GM10248 (cell line): ENCODE measurements at places on chromosomes 4 and X.

DNA sequence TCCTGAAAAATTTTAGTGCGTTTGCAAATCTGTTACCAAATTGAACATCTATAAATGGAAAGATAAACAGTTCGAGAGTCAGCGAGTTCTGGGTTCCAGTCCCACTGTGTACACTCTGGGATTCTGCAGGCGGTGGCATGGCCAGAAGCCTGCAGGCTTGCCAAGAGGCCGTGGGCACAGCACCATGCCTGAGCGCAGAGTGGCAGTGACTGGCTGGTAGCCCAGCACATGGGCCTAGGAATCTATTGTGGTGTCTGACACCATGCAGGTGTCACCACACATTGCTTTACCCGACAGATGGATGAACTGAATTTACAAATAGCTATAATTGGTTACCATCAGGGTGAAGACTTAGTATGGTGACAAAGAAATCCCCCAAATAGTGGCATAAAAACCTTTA, 71.7 kb upstream of the TLR3 start:
- DNase-seq = no peak

GRCh38 chrX:41875142-41875541, 48.2 kb downstream of the CASK start:
- DNase-seq = no peak

DNA sequence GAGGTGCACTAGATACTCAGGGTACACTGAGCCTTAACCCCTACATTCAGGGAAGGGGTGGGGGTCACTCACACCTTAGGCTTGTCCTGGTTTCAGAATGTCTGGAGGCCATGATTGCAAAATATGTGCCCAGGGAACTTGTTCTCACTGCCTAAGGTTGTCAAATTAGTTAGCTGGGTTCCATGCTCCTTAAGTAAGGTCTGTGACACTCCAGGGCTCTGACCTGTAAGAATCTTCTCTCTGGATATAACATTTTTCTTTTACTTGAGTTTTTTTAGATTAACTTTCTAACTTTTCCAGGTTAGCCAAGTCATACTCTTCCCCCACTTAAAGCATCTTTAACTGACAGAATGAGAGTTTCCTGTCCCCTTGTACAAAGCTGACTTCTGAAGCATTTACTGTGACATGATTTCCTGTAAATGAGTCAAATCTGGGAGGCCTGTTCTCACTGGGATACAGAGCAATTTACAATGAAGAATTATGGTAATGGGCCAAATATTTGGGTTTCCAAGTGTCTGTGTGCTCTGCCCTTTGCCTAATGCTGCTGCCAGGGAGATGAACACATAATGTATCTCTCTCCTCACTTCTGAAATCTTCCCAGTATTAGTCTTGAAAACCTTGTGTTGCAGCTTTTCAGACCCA, 101.7 kb downstream of the GATB start:
- no peak for DNase-seq

GRCh38 chr4:64559571-64559970, 150.3 kb upstream of the TECRL start:
- DNase-seq = no peak

DNA sequence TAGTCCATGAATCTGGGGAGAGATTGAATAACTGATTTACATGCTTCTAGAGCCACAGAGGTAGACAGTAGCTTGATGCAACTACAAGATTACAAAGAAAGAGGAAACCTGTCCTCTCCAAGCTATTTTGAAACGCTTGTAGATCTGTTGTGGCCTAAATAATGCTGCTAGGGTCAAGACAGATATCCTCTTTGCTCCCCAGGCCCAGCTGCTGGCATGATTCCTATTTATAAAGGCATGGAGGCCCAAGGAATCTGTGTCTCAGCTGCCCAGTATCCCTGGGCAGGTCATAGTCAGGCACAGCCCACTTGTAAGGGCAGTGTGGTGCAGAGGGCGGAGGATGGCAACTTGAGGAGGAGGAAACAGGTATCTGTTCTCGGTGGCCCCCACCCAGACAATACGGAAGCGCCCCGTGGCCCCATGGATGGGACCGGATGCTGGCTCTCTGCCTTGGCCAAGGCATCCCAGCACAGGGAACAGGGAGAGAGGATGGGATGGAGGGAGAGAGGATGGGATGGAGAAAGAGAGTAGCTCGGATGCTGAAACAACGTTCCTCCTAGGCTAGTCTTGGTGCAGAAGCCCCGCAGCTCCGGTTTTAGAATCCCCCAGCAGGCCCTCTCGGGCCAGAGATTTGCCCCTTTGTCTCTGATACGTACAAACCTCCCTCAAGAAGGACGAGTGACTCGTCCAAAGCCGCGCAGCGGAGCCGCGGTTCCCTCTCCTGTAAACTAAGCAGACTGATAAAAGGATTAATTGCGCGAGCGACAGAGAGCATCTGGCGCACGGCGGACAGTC, 767 bp upstream of the SMIM20 start:
- DNase-seq = peak; percentile 49

DNA sequence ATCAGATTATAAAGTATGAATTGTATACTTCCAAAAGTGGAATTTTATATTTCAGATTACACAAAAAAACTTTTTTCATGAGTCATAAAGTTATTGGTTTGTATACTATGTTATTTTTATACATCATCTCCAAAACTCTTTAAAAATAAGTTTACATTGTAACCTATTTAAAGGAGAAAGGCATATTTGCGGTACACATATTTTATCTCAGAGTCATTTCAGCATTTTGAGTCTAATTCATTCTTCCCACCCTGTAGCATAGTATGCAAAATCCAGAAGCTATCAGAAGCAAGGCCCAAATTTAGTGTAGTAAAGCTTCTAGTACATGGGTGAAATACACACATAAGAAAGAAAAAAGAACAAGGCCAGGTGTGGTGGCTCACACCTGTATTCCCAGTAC, 80.3 kb downstream of the AWAT2 start:
- DNase-seq = no peak

GRCh38 chr4:26022346-26023202, 108.6 kb downstream of the SMIM20 start:
- no peak for DNase-seq

DNA sequence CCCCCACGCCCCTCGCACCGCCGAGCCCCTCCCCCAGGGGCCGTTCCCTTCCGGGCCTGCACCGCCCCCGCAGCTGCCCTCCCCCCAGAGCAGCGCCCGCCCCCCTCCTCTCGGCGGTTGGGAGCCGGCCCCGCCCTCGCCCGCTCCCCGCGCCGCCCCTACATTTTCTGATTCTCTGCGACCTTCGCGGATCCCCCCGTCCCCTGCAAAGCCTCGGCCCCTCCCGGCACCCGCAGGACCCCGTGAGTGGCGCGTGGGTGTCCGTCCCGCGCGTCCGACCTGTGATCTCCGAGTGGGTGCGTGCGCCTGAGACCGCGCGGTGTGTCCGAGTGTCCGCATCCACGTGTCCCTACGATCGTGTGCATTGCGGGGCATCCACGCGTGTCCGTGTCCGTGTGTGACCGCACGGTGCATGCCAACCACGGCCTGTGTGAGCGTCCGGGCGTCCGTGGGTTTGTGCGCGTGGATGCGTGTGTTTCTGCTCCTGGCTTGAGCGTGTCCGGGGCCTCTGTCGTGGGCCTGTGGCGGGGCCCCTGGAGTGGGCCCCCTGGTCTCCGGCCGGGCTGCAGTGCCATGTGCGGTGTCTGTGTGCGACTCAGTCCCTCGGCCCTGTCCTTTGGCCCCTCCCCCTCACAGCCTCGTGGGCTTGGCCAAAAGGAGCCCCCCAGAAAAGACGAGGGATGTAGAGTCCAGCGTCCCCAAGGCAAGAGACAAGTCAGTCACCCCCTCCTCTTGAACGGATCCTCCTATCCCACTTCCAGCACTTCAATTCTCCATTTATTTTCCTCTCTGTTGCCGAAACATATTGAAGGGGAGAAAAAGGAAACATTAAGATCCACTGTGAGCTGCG, 8.8 kb upstream of the NKX1-1 start:
- DNase-seq = no peak

DNA sequence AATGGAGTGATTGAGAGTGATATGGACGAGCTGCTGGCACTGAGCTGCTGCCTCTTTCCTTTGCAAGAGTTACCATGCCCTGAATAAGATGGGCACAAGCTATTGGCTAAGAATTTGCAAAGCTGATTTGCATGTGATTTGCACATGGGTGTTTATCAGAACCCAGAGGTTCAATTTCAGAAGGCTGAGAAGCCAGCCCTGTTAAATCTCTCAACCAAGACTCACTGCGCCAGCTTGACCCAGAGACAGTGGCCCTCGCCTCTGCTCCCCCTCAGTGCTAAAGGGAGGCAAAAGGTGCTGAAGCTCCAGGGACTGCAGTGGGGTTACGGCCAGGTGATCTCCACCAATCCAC, 701 bp downstream of the ARHGAP4 start:
- no peak for DNase-seq

DNA sequence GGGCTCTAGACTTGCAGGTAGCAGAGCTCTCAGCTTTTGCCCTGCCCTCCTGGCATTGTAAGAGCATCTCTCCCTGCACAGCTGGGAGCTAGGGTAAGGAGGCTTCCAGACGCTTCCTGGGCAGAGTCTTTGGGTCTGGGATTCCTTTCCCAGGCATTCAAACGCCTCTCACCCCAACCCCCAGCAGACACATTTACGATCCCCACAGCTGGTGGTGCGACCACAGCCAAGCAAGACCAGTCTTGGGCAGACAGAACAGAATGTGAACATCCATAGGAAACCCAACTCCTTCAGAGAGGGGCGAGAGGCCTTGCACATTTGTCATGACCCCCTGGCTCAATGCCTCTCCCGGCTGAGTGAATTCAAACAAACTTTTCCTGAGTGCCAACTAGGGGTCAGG, 38.1 kb upstream of the CD99L2 start:
- no peak for DNase-seq

DNA sequence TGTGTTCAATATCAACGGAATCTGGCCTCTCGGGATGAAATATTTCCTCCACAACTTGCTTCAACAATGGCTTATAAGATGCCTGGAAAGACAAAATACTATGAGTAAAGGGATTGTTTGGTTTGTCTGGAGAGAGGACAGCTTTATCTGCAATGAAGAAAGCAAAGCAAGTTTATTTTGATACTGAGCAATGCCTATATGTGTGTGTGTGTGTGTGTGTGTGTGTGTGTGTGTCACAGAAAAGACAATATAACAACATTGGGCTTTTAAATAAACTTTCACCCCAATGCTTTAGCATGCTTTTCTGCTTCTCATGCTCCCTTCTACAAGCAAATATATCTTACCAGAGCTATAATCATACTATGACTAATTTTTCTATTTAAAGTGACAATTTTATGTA, 45.4 kb downstream of the RASL11B start:
- no peak for DNase-seq

- DNase-seq = peak; percentile 52
These were observed 3.2 kb downstream of the SEL1L3 start for GRCh38 chr4:25859429-25860148.

DNA sequence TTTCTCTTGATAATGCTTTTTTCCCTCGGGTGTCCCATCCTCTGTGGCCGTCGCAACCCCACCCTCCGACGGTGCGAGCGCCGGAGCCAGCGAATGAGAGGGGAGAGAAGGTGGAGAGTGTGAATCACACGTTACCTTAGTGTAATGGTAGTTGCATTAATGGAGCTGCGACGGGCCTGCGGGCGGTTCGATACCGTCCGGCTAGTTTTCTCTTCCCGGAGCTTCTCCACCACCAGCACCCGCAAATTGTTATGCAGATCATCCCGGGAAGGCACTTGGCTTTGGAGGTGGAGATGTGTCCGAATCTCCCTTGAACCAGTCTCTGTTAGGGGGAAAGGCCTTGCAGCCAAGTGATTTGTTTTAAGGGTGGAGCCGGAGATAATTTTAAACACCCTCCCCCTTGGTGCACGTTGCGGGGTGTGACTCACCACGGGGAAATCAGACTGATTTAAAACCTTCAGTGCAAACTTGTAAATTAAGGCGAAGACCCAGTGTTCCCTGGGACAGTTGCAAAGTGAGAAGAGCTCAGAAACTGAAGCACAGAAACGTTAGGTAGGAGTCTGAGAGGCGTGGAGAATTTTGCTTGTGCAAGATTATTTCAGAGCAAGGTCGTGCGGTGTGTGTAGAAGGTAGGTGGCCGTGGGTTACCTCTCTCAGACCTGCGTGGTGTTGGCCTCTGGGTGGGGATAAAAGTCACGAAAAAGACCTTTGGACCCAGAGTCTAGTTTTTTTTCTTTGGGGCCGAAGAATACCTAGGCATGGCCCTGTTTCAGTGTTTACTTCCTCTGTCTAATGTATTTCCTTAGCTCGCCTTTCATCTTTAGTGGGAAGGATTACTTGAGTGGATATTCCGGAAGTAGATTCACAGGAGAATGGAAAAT, 1.3 kb downstream of the AFF1 start:
- peak; percentile 76 for DNase-seq

- DNase-seq = no peak
These were observed 63.3 kb downstream of the TBC1D14 start for GRCh38 chr4:6972911-6973310.

GRCh38 chrX:48834383-48834709, 1.1 kb downstream of the PCSK1N start:
- DNase-seq = no peak

DNA sequence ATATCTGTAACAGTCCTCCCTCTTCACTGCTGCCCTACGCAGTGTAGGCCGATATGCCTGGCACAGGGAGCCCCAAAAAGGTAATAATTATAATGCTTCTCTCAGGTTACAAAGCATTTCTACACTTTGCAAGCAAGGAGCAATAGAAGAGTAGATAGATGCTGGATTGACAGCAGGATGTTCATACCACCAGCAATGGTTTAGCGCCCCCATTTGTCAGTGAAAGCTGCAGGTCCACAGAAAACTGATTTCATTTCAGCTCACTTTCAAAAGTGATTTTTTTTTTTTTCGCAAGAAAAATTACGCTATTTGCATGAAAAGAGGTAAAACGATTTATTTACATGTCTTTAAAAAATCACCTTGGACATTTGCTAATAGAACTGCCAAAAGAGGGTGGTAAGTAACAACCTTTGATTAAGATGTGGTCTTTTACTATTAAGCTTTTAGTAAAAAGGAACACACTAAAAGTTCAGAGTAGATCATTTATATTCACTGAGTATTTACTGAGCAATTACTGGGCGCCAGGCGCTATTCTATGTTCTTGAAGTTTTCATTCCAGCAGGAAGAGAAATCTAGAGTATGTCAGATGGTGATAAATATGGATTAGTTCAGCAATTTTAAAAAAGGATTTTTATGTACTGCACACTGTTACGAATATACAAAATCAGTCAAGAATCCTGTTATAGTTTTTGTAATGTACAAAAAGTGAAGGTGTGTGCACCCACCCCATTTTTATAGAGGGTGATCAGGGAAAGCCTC, 34.4 kb downstream of the HPF1 start:
- DNase-seq = no peak

GRCh38 chrX:16202943-16203342, 35.7 kb downstream of the MAGEB17 start:
- DNase-seq = no peak

DNA sequence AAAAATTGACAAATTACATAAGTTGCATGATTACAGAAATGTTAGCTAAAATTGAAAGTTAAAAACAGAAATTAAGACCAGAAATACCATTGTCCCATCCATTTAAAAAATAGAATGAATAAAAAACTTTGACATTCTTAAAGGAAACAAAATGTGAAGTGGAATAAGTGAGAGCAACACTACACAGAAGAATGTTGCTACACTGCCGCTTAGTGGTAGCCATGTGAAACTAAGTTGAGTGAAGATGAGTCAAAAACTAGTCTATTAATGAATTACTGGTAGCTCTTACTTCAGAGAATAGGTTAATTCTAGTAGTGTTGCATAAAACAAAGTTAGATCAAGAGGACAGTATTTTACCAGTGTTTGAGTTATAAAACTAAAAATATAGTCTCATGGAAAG, 571.0 kb upstream of the KLHL4 start:
- DNase-seq = peak; percentile 8
